NCI-H524 treated with DMSO at 0.1 percent for 48 hours (cell line): ENCODE measurements at places on chromosomes 6 and 20.

GRCh38 chr6:28589957-28590349, 64.3 kb downstream of the GPX5 start:
- no peak for DNase-seq

DNA sequence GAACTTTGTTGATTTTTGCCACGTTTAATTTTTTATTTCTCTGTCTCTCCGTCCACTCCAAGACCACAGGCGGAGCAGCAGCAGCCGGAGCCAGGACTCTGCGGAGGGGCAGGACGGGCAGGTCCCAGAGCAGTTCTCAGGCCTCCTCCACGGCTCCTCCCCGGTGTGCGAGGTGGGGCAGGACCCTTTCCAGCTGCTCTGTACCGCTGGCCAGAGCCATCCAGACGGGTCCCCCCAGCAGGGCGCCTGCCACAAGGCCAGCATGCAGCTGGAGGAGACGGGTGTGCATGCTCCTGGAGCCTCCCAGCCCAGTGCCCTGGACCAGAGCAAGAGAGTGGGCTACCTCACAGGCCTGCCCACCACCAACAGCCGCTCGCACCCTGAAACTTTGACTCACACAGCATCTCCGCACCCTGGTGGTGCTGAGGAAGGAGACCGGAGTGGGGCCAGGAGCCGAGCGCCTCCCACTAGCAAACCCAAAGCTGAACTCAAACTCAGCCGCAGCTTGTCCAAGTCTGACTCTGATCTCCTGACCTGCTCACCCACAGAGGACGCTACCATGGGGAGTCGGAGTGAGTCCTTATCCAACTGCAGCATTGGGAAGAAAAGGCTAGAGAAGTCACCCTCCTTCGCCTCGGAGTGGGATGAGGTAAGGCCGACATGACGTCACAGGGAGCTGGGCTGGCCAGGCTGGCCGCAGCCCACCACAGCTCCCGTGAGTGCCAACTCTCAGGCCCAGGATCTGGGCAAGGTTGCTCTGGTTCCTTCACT, 123.5 kb downstream of the TCP11 start:
- no peak for DNase-seq

DNA sequence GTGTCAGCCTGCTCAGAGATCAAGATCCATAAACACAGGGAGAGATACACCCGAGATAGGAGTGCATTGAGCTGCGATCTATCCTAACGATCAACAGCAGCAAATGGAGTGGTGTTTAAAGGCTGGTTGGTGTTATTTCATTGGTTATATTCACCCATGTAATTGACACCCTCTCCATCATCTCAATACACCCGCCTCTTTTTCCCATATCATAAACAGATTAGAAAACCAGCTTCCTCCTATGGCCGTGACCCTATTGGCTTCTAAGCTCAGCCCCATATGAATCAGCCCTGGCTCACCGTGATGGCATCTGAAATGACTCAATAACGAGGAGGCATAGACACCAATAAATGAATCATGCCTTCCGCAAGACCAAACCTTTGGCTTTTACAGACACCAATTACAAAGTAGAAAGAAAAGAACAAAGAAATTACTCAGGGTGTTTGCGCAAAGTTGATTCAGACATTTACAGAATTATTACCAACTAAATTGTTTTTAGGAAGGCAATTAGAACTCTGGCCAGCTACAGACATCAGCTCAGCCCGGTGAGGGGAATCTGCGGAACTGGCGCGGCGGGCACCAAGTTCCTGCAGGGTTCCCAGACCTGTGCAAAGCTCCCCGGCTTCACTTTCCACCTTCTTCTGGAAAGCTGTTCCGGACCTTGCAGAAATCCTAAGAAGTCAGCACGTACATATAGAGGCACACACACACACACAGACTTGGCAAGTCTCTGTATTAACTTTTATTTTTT, 11.5 kb downstream of the PMEPA1 start:
- DNase-seq = no peak

DNA sequence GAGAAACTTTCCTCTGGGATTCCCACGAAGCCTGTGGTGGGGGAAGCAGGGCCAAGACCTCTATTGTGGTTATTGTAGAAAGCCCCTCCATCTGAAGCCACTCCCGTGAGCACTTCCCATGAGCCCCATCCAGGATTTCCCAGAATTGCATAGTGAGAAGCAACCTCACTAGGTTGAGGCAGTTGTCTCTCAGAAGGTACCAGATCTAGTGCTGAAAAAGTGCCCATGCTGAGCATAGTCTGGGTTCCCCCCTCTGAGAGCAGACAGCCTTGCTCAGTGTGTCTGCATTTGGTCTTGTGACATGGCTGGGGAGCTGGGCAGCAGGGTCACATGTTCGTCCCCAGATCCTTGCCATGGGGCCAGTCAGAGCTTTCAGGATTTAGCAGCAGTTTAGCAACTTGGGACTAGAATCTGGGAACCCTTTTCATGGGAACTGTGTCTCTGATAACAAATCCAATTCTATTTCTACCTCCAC, 38.6 kb downstream of the SLC9A8 start:
- no peak for DNase-seq

- no peak for DNase-seq
Observed at GRCh38 chr6:82080767-82081166, 166.8 kb downstream of the IBTK start.

DNA sequence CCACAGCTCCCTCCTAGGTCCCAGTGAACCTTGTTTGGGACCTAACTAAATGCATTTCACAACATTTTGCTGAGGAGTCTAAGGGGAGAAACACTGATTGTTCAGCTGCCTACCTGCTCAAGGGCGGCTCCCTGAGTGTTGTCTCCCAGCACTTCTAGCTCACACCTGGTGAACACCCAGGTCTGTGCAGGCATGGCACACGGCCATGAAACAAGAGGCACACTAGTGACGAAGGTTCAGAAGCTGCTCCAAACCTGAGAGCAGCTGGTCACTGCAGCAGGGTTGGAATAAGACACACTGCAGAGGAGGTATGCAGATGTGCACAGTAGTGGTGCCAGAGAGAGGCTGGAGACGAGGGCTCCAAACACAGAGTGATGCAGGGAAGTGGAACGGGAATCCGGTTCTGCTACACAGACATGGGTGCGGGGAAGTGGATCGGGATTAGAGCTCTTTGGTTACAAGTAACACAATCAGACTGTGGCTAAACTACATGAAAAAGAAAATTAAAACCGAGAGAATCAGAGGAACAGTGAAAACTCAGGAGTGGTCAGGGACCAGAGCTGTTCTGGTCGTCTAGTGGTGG, 486.1 kb upstream of the CDH4 start:
- DNase-seq = no peak

DNA sequence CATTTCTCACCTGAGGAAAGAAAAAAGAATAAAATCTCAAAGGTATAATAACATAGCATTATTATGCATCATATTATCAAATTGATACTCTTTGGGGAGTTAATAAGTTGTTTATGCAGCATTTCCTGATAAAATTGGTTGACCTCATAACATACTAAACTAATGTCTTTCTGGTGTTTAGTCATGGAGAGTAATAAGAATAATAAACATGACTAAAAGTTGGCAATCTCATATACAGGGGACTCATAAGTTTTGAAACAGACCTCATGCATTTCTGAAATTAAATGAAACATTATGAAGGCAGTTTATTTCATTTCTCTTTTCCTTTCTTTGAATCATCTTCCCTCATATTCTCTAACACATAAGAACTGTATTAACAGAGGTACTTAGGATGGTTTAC, 60.5 kb upstream of the PRDM1 start:
- no peak for DNase-seq

- DNase-seq = no peak
Observed at GRCh38 chr6:16157492-16157891, 28.6 kb downstream of the MYLIP start.

- DNase-seq = no peak
Observed at GRCh38 chr6:423799-424345, 32.3 kb downstream of the IRF4 start.

DNA sequence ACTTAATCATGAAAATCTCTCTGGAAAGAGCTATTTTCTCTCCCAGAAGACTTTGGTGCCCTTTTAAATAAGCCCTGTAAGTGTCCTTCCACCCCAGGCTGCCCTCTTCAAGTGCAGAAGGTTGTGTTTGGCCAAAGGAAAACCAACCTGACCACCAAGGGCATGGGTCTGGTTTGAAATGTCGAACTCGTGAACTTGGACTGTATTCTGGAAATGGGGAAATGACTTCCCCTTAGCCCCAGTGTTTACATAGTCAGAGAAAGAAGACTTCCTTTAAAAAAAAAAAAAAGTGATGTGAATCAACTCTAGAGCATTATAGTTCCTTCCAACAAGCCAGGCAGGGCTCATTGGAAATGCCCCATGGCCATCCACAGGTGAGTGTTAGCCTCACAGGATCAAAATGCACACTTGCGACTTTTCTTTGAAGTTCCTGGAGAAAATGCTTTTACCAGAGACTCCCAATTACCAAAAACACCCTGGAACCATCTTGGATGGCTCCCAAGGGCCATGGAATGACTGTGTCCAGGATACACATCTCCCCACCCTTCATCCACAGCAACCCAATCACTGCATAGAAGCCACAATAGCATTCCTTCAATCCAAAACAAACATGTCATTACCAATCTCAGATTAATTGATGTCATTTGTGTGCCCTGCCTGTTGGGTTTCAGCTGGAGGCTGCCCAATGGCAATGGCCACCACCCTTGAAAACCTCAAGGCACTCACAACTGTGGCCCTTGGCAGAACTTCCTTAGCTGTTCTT, 133.8 kb downstream of the CLIC5 start:
- no peak for DNase-seq

GRCh38 chr6:121436960-121437850, 1.8 kb downstream of the GJA1 start:
- no peak for DNase-seq

DNA sequence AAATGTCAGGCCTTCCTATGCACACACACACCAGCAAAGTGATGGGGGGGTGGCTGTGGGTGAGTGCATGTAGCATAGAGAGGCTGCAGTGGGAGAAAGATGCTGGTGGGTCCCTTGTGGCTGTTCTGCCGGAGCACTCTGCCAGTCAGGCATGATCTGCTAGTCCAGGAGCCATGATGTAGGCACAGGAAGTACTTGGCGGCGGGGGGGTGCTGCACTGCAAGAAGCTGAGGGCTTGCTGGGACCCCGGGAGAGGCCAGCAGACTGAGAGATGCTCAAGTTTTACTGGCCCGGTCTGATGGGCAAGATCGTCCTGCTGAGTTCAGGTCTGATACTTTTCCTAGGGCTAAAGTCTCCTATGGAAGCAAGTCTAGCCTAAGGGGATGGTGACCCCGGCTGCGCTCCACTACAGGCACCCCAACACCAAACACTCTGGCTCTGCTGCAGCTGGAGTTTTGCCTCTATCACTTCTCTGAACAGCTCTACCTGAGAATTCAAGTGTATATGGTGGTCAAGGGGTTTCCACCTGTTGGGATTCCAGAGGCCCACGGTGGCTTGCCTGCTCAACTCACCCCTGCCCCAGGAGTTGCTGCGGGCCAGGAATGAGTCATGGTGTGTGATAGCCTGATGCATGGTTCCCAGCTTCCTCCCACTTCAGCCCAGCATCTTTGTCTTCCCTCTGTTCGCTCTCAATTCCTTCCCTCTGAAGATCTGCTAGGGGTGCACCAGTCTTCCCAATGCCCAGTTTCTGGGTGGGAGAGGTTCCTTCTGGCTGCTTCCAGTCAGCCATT, 971.8 kb upstream of the ADGRB3 start:
- DNase-seq = no peak

- DNase-seq = no peak
Observed at GRCh38 chr20:48945840-48946514, 24.5 kb downstream of the ARFGEF2 start.

- no peak for DNase-seq
Observed at GRCh38 chr6:12293235-12293930, 3.2 kb downstream of the EDN1 start.

DNA sequence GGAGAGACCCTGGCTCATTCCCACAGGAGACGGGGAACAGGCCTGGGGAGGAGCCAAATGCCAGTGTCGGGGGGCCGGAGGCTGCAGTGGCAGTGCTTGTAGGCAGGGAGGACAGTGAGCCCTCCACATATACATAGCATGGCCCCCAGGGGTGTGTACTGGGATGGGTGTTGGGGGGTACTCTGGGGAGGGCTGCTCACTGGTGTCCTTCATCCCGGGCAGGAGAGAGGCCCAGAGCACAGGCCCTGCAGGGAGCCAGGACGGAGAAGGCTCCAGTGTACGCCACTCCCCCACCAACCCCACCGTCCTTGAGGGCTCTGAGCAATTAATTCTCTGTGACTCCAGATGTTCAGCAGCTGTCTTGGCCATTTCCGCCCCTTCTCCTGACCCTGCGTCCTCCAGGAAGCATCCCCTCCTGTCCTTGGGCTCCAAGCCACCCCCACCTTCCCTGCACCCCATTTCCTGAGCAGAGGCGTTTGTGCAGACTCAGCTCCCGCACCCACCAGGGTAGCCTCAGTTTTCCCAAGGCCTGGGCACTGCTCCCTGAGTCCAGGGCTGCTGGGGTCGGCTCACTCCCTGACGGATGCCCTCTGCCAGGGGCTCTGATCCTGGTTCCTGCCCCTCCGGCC, 3.4 kb upstream of the ABHD16B start:
- DNase-seq = no peak

DNA sequence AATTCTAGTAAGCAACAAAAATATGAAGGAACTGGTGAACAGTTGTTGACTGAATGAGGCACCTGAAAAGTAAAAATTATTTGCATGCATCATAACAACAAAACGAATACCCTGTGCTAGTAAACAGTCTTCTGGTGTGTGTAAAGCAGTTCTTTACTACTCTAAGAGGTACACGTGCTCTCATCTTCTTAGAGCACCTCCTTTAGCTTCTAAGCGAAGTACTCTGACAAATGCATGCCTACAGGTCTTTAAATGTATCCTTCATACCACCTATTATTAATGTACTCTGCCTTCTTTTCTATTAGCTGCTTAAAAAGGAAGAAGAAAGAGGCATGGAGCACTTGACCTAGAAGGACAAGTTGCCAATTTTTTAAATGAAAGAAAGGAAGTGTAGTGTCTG, 32.2 kb upstream of the MYB start:
- no peak for DNase-seq

DNA sequence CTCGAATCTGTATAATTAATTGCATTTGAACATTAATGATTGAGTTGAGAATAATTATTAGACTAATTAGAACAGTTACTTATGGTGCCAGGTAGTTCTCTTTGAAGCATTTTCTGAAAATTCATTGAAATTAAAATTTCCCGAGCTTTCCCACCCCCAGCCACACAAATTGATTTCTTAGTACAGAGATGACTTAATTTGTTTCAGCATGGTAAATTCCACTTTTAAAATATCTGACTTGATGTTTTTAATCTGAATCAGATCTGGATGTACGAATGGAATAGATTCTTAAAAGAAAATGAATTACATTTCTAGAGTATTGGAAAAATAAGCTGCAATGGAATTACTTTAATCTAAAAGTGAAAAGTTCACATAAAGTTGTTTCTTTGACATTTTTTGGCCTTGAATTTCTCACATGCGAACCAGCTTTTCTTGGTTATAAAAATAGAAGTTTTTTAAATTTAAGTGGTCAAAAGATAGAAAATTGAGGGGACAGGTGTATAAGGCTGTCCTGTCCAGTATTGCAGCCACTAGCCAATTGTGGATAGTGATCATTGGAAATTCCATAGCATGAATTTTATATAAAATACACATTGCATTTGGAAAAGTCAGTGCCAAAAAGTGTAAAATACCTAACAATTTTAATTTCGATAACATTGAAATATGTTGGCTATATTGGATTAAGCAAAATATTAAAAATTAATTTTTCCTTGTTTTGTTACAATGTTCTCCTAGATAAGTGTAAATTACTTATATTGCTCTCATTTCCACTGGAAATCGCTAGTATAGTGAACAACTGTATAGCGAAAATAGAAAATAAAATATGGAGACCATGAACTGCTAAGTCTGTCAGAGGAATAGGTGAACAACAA, 102.9 kb downstream of the OR2B2 start:
- DNase-seq = no peak
